T-helper 22 cell (primary cell): ENCODE measurements at places on chromosomes 13 and 19.

- no peak for DNase-seq
Measured at GRCh38 chr13:23992781-23993679, 95.7 kb upstream of the C1QTNF9B start.

DNA sequence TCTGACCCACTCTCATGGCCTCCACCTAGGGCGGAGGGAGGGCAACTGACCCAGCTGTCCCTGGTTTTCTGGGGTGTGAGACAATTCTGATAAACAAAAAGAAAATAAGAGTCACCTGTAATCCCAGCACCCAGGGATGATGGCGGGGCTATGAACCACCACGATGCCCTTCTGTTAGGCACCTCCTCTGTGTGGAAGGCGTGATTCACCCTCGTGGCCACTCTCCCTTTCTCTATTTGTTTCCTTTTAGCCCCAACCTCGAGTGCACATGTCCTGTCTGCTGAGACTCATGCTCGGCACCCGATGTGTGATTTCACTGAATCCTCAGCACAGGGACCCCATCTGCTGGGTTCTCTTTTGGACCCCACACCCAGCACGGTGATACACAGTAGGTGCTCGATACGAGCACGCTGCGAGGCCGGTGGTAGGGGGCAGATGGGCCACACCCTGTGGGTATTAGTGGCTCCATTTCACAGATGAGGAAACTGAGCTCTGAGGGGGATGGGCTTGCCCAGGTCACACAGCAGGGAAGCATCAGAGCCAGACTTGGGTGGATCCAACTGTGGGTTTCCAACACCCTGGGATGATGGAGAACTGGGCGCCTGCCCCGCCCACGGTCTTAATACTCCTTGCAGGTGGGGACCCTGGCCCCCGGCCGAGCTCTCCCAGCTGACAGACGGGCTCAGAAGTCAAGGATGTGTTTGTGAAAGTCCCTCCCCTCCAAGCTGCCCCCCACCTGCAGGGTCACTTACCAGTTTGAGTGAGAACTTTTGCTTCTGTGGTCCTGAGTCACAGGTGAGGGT lies 24.9 kb downstream of the VRK3 start:
- DNase-seq: no peak

DNA sequence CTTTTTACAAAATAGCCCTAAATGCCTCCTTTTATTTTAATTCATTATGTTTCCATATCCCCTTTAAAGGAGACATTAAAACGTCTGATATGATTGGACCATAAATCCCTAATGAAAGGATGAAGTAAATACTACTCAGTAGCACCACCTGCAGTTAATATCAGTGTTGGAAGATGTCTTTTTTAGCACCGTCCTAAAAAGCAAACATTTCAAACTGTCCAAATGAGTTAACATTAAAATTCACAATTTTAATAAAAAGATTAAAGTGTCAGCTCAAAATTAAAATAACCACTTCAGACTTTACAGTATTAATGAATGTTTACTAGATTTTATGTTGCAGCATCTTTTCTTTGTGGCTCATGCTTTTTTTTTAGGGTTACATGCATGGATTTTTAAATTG lies 12.3 kb downstream of the ZNF507 start:
- DNase-seq: no peak

DNA sequence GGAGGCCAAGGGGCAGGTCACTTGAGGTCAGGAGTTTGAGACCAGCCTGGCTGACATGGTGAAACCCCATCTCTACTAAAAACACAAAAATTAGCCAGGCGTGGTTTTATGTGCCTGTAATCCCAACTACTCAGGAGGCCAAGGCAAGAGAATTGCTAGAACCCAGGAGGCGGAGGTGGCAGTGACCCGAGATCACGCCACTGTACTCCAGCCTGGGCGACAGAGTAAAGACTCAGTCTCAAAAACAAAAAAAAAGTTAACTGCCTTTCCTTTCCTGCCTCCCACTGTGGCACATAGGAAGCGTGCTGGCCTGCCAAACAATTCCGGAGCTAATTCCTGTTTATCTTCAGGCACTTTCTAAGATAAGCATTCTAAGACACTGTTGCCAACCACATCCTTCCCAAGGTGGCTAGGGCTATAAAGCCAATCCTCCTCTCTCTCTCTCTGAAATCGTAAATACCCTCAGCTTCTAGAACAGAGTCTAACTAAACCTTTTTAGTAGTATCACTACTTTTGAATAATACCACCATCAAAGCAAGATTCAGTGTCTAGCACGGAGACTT lies 21.6 kb downstream of the SLC25A30 start:
- DNase-seq: no peak

DNA sequence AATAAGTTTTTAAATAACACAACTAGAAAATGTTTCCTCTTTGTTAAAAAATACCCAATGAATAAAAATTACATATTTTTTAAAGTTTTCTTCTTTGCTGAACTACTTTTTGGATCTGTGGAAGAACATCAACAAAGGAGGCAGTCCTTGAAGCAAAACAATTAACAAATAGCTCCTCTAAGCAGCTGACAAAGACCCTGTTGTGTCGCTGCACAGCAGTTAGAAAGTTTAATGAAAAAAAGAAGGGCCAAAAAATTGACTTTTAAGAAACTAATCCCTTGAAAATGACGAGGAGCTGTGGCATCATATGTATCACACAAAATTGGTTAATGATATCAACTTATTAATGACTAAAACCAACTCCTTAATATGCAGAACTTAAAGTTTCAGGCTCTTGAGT lies 72.1 kb downstream of the SLITRK1 start:
- no peak for DNase-seq

GRCh38 chr13:20904908-20905307 lies 2.4 kb upstream of the XPO4 start:
- DNase-seq: no peak

GRCh38 chr19:39030854-39031367 lies 1.4 kb downstream of the FBXO27 start:
- DNase-seq: no peak

DNA sequence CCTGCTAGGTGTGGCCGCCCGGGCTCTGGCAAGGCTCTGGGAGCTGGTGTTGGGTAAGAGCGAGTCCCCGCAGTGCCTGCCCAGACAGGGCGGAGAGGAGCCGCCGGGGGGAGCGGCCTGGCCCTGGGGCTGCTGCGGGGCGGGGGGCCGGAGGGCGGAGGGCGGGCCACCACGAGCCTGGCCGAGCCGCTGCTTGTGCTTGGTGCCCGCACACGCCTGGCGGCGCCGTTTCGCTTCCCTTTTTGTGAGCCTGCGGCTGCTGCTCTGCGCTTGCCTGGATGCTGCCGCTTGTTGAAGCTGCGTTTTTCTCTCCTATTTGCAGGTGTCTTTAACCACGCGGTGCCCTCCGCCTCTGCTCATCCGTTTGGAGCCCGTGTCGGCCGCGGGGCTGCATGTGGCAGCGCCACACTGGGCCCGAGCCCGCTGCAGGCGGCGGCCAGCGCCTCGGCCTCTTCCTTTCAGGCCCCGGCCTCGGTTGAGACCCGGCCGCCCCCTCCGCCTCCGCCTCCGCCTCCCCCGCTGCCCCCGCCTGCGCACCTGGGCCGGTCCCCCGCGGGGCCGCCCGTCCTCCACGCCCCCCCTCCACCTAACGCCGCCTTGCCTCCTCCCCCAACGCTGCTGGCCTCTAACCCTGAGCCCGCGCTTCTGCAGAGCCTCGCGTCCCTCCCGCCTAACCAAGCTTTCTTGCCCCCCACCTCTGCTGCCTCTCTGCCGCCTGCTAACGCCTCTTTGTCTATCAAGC lies 8.5 kb downstream of the PLEKHJ1 start:
- no peak for DNase-seq

DNA sequence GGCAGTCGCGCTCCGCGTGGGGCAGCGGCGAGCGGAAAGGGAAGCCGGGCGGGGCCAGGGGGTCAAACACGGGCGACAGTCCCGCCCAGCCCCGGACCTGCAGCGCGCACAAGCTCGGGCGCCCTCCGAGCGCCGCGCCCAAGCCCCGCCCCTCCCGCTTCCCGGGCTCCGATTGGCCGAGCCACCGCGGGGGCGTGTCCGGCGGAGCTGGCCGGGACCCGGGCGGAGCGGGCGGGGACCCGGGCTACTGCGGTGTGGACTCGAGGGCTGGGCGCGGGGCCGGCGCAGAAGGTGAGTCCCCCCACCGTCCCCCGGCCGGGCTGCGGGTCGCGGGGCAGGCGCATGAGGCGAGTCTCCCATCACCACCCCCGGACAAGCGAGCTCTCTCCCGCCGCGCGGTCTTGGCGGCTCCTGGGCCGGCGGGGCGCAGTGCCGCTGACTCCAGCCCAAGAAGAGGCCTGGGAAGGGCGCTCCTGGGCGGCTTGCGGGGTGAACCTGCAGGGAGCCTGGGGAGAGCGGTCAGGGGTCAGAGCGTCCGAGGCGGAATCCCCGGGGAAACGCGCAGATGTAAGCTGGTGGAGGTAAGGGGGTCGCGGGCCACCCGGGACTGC lies at the start of gene PLEKHF1:
TSS of gene PLEKHF1 (plus strand) at position 247 of the 611 bp plus-strand sequence. CDS start 8,379 bp downstream, outside the sequence.
- DNase-seq: peak; percentile 67

- no peak for DNase-seq
Measured at GRCh38 chr19:3968556-3969434, 2.1 kb downstream of the DAPK3 start.

- DNase-seq: no peak
Measured at GRCh38 chr19:5334824-5335500, 5.7 kb downstream of the PTPRS start.

GRCh38 chr13:52097197-52097596 lies 31.7 kb downstream of the NEK5 start:
- no peak for DNase-seq

DNA sequence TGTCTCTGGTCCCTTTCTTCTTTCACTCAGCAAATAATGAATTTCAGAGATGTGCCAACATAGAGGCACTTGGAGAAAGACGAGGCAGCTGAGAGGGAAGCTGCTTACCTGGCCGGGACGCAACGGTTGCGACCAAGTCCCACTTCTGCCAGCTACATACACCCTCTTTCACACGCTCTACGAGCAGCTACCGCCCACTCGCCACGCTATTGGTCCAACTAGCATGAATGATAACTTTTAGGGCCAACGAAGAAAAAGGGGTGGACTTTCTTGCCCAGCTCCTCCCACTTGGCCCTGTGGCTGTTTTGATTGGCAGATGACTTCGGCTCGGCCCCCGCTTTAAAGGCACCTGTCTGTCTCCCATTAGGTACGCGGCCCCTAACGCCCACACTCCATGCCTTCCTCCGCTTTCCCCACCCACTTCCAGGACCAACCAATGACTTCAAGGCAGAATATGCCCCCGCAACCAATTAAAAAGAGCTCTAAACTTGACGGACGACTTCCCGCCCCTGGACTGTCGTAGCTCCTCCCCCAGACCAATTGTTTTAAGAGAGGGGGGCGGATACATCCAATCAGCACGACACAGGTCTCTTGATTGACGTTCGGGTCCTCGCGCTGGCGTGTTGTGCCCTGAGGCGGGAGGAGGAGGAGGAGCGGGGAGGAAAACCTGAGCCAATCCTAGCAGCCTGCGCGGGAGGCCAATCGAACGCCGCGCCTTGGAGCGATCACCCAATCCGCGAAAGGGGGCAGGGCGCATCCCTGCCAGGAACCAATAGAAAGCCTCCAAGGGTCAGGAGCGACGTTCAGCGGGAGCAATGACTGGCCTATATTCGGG lies 481 bp upstream of the CNOT3 start:
- peak; percentile 100 for DNase-seq
